ENCODE measurements at places on chromosomes 3 and 15.

DNA sequence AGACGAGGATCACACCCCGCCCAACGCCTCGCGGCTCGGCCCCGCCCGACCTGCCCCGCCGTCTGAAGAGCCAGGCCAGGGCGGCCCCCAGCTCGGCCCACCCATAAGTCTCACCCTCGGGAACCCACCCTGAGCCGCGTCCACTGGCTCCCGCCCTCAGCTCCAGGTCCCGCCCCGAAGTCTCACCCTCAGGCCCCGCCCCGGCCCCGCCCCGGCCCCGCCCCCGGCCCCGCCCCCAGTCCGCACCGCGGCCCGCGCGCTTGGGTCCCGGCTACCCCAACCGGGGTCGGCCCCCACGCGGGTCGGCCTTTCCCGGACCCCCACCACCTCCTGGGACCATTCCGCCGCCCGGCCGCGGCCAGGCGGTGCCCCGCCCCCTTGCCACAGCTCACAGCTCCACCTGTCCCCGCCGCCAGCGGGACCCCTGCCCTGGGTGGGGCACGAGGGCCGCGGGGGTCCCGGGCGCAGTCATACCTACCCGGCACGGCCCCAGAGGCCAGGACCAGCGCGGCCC is 489 bp downstream of the CSPG5 start:
- peak; percentile 57 for DNase-seq

GRCh38 chr15:62895139-62895866 is 147.2 kb upstream of the TPM1 start:
- DNase-seq: no peak

DNA sequence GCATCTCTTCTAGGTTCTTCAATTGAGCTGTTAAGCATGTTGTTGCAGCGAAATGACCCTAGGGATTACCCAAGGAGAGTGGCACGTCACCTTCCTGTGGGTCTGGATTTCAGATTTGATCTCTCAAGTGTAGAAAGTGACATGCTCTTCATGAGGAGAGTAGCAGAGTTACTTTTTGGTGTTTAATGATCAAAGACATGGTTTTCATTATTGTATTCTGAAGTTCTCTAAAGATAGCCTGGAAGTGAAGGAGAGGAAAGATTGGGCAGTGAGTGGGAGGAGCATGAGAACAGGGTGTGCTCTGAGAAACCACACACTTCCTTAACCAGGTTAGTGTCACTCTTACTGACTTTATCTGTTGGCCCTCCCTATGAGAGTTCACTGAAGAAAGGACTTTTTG is 153.6 kb downstream of the AKAP13 start:
- DNase-seq: peak; percentile 46

- no peak for DNase-seq
Measured at GRCh38 chr3:181558870-181559269, 152.9 kb upstream of the SOX2 start.

DNA sequence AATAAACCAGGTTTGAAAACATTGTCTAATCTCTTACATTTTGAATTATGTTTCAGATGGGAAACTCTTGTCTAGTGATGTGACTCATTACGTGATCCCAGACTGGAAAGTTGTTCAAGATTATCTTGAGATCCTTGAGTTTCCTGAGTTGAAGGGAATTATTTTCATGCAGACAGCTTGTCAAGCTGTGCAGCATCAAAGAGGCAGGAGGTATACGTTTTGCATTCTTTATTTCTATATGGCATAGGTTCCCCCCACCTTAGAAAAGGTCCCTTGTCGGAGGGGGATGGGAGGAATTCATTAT is 1.5 kb downstream of the DIS3L start:
- no peak for DNase-seq

GRCh38 chr3:23659274-23659673 is 146.5 kb upstream of the UBE2E1 start:
- DNase-seq: no peak

GRCh38 chr3:75303741-75304140 is 360.4 kb upstream of the FRG2C start:
- no peak for DNase-seq

DNA sequence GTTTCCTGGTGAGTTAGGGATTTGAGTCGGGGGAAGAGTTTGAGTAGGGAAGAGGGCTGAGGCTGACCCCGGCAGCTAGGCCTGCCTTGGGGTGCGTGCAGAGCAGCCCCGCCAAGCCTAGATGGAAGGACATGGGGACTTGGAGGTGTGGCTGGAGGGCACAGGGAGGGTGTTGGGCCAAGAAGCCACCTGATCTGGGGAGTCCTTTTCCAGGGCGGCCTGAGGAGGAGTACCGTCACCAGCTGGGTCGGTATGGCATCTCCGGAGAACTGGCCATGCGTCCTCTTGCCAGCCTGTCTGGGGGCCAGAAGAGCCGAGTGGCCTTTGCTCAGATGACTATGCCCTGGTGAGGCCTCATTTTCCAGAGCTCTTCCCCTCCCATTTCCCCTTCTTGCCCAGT is 6.9 kb downstream of the ABCF3 start:
- no peak for DNase-seq

GRCh38 chr3:16841904-16842271 is 42.9 kb upstream of the PLCL2 start:
- peak; percentile 71 for DNase-seq

DNA sequence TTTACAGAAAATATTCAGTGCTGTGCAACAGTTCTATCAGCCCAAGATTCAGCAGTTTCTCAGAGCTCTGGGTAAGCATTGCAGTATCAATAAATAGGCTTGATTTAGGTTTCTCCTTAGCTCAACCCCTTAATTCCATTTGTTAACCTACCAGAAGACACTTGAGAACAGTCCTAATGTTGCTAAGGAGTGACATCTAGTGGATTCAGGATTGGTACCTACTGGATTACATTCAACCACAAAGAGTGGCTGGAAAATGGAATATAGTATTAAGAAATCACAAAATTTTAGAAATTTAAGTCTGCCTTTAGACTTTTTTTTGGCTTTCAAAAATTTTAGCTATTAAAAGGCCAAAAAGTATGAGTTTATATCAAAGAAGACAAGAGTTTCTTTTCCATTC is 34.7 kb downstream of the POLG start:
- no peak for DNase-seq

- DNase-seq: no peak
Measured at GRCh38 chr3:174192471-174192870, 666.7 kb upstream of the NAALADL2 start.

DNA sequence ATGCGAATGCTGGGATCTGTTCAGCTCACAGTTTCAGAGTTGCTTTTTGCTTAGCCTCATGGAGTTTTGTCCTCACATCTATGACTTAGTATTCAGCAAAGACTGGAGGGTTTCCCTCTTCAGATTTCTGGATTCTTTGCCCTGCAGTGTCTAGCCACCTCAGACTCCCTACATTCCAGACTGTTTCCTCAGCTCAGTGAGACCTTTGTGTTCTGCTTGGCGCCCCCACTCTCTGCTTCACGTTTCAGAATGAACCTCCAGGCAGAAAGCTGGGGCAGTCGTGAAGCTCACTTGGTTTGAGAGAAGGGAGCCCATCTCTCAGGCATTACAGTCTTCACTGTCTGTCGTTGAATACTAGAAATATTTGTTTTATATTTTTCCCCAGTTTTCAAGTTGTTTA is 118.1 kb downstream of the CACNA1D start:
- no peak for DNase-seq

DNA sequence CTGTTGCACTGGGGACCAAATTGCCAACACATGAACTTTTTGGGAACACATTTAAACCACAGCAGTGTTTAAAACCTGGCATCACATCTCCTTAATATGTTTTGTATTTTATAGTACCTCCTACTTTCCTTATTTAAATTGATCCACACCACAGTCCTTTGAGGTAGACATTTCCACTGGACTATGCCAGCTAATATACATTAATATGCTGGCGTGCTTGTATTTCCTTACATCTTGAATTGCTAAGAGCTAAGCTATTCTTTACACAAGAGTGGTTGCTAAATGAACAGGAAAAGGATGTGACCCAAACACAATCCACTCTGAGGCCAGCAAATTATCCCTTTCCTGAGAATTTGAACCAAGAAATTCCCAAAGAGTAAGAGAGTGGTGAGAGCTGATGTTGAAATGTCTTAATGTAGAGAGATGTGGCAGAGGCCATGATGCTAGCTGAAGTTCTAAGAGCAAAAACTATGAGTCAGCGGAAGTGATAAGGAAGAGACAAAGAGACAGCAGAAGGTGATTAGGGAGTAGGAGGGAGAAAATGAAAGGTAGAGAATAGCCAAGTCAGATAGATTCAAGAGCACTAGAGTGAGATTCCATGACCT is 131.2 kb downstream of the CD47 start:
- DNase-seq: no peak

GRCh38 chr3:78809966-78810365 is 957.8 kb downstream of the ROBO1 start:
- no peak for DNase-seq

GRCh38 chr15:88656760-88657221 is 18.0 kb downstream of the ISG20 start:
- DNase-seq: no peak

- no peak for DNase-seq
Measured at GRCh38 chr15:78415284-78415683, 22.7 kb upstream of the IREB2 start.

GRCh38 chr3:113035387-113035982 is 44.7 kb downstream of the GTPBP8 start:
- peak; percentile 66 for DNase-seq

- DNase-seq: peak; percentile 69
Measured at GRCh38 chr15:90286678-90287077, 21.2 kb downstream of the NGRN start.

DNA sequence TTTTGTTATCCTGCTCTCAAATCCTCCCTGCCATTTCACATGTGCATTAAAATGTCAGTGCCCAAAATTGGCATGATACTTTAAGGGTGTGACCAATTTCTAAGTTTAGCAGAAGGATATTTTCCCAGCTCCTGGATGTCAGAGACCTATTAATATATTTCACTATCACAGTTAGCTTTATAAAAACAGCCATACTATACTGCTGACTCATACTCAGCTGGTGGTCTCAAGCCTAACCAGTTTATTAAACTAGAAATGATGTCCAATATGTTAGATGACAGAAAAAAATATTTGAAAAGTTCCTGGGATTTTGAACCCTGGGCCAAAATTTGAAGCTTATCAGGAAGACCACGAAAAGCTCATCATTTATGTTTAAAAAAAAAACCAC is 60.9 kb upstream of the ZNF280D start:
- no peak for DNase-seq

DNA sequence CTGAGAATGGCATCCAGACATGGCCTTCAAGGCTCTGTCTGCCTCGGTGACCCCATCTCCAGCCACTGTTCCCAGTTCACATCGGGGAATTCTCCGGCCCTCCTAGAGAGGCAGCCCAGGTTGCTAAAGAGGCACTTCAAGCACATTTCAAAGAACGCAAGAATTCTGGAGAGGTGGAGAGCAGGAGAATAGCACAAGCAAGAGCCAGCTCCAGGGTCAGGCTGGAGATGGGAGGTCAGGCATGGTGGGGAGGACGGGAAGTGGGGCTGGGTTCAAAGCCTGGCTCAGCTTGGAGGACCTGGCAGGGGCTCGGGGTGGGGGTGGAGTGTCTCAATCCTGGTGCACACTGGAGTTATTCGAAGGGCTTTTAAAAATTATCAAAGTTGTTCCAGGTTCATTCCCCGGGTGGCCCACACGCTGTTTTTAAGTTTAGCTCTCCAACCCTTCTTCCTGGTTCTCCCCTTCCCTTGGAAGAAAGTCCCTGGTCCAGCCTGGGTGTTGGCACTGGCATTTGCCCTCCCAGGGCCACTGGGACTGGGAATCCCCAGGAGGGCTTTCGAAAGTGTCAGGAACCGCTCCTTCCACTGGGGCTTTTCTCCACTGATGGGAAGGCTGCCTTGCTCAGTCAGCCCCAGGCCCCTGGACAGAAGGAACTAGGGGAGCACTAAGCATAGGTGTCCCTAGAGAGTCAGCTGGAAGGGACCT is 35.8 kb downstream of the ZNF710 start:
- DNase-seq: no peak

GRCh38 chr15:90588427-90588826 is 58.7 kb downstream of the CRTC3 start:
- DNase-seq: no peak

- DNase-seq: no peak
Measured at GRCh38 chr15:79051029-79051428, 39.6 kb downstream of the RASGRF1 start.

DNA sequence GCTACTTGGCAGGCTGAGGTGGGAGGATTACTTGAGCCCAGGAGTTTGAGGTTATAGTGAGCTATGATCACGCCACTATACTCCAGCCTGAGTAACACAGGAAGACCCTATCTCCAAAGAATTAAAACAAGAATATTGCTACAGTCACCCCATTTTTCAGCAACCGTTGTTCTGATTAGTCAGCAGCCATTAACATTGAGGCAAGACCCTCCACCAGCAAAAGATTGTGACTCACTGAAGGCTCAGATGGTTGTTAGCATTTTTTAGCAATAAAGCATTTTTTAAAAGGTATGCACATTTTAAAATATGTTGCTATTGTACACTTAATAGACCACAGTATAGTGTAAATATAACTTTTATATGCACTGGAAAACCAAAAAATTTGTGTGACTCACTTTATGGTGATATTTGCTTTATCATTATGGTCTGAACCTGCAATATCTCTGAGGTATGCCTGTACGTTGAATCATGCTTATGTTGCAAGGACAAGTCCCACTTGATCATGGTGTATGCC is 492.6 kb downstream of the SQOR start:
- no peak for DNase-seq

DNA sequence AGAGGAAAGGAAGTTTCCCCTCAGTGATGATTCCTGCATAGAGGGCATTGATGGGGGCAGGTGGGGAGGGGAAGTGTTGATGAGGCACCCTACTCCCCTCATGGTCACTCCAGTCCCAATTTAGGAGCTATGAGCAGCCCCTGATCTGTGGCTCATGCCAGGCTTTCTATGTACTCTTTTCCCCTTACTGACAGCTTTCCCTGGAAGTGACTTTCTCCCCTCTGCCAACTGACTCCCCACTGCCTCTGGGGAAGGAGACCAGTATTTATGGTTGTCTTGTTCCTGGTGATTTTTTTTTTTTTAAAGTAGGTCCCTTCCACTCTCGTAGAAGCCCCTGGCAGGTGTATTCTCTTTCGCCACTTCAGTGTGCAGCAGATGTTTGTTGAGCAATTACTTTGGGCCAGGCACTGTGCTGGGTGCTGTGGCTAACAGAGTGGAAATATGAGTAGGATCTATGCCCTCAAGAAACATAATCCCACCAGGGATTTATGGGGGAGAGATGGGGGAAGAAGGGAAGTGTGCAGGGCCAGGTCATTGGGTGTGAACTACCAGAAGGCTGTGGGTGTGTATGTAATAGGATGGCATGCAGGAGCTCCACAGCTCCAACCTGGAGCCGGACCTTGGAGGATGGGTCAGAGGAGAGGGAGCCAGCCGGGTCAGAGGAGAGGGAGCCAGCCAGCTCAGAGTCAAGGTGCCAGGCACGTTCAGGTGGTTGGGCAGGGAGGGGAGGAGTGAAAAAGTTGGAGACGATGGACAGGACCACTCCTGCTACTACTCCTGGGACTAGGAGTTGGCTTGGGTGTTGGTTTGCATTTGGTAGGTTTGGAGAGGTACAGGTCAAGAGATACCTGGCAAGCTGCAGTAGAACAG is 3.5 kb downstream of the SMAD6 start:
- no peak for DNase-seq

DNA sequence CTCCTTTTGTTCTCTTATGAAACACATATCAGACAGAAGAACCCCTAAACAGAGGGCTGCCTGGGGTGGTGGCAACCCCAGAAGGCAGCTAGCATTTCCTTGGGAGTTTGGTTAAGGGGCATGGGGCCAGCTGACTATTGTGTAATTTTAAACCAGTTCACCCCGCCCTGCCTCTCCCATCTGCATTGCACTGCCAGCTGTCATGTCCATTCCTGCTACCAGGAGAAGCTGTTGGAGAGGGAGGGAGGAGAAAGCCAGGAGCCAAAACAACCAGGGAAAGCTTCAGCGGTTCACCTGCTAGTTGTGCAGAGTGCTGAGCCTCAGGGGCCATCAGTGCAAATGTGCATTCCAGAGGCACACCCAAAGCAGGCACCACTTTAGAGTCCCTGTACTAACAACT is 47.6 kb upstream of the ATP1B3 start:
- no peak for DNase-seq
